ENCODE measurements at places on chromosomes 1 and 21.

GRCh38 chr1:88661188-88661587, 22.9 kb upstream of the PKN2 start:
- no peak for DNase-seq

- DNase-seq: no peak
These were observed 6.9 kb downstream of the FMN2 start for GRCh38 chr1:240098534-240098933.

DNA sequence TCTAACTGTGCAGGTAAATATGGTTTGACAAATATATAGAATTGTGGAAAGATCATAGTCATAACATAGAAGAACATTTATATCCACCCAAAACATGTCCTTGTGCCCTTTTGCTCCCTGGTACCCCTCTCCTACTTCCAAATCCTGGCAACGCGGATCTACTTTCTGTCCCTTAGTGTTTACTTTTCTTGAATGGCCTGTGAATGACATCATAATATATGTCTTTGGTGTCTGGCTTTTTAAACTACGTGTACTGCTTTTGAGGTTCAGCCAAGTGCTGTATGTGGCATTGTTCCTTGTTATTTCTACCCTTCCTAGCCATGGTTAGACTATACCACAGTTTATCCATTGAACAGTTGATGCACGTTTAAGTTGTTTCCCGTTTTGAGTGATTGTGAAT, 155.6 kb downstream of the SDCCAG8 start:
- no peak for DNase-seq

- DNase-seq: no peak
These were observed 21.5 kb downstream of the PTGER3 start for GRCh38 chr1:71026093-71026492.

DNA sequence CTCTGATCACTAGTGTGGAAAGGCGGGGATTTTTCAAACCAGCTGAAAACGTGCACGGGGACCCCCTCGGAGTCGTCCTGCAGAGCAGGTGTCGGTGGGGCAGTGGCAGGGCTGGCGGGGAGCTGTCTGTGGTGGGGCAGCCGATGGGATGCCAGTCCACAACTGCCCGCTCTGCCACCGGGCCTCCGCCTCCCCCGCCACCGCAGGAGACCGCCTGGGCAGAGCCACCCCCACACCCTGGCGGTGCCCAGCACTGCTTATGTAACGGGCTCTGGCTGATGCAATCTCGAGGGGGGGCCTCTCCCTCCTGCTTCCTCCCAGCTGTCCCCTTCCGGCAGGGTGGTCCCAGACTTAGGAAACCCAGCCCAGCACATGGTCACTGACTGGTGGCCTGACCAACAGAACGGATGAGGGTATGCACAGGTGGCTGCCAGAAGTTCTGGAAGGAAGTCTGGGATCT, 9.3 kb downstream of the CHD5 start:
- DNase-seq: no peak

DNA sequence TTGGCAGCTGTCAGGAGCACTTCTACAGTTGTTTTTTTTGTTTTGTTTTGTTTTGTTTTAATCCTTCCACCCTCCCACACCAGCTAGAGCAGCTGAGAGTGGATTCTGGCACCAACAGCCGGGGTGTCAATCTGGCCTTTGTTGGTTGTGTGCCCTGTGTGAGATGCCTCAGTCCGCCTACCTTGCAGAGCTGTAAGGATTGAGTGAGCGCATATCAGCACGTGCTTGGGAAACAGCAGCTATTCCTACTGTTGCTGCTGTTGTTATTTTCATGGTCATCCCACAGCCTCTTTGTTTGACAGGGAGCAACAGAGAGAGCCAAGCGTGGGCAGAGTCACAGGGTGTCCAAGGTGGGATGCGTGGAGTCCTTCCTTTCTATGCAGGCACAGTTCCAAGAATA, 50.4 kb downstream of the PGBD5 start:
- no peak for DNase-seq

GRCh38 chr1:24861821-24862727, 68.0 kb downstream of the RUNX3 start:
- no peak for DNase-seq
